ENCODE measurements at places on chromosomes 3 and 15.

DNA sequence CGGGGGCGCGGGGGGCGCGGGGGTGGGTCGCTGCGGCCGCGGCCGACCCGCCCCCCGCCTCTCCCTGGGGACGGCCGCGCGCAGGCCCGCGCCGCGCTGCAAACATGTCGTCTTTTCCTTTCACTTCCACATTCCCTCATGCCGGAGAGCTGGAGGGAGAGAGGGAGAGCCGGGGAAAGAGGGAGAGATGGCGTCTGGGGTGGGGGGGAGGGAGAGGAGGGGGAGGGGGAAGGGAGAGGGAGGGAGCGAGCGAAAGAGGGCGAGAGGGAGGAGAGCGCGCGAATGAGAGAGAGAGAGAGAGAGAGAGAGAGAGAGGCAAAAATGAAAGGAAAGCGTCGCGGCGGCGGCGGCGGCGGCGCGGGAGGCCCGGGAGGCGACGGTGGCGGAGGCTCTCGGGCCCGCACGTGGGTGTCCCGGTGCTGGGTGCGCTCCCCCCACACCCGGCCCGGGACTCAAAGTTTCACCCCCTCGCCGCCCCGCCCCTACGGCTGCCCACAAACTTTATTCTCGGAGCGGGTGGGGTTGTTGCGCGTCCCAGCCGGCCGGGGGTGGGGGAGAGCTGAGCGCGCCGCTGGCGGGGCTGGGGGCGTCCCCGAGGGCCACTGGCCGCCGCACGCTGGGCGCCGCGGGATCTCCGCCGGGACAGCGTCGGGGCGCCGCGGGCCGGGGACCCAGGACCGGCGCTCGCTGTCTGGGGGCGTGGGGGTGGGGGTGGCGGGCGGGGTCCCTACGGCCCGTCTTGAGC, 731 bp downstream of the ZNF710 start:
- peak; percentile 68 for DNase-seq

GRCh38 chr15:56996746-56997470, 78.5 kb downstream of the TCF12 start:
- DNase-seq, result no peak

DNA sequence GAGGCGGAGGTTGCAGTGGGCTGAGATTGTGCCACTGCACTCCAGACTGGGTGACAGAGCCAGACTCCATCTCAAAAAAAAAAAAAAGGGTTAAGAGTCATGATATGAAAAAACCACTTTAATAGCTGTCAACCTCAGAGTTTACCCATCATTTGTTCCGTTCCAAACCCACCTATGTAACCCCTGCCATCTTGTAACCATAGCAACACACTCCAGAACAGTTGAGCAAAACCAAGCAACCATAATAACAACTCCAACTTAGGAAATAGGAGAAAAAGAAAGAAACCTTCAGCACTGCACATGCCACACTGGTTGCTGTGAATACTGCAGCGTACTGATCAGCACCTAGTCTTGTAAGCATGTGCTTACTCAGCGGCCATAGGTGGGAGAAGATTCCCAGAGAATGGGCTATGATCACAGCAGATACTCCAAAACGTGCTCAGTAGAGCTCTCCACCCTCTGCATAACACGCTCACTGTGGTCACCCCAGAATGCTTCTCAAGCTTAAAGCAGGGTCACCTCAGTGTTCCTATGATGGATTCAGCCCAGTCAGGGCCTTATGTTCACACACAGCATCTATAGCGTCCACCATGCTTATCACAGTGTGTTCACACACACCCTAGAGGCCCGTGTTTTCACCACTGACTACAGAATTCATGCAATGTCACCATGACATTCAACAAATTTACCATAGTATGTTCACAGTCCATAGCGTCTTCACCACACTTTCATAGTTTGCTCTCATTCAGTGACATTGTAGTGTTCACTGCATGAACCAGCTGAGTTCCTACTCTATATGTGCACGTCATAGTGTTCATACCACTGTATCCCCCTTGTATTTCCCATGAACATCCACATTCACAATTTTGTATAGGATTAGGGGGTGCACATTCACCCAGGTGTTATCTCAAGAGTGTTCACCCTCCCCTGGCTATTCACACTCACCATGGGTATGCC, 6.5 kb upstream of the CILP start:
- DNase-seq, result no peak

- DNase-seq, result no peak
Measured at GRCh38 chr3:17985658-17986347, 243.4 kb upstream of the TBC1D5 start.

All from CD4-positive, alpha-beta T cell treated with Interleukin-15 for 1 hour (primary cell).